ENCODE measurements at places on chromosomes 12 and 14. TPM values are rescaled to one million over a fixed set of nuclear protein-coding genes. Genes with fewer than 3 reads are reported as not detected.

The GYS2 gene
- total RNA-seq, result 0.08 TPM

DNA sequence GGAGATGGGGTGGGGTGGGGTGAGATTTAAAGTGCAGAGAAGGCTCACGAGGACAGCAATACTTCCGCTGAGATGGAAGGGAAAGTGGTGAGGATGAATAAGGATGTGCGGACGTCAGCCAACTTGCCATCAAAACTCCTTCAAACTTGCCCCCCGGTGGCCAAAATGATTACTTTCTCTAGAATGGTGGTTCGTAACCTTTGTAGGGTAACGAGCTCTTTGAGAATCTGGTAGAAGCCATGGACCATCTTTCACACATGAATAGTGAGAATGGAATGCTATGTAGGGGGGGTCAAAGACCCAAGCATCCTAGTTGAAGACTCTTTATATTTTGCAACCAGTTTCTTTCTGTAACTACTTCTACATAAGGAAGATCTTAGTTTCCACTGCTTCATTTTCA lies 245.9 kb upstream of the DDHD1 start:
- no peak overlapping the region for H3K27ac ChIP-seq
- peak; percentile 40 for DNase-seq
- H3K27me3 ChIP-seq, result no peaks in the 10 kb centered on the region
- H3K4me3 ChIP-seq, result no peak overlapping the region
- H3K4me1 ChIP-seq, result no peaks in the 10 kb centered on the region

DNA sequence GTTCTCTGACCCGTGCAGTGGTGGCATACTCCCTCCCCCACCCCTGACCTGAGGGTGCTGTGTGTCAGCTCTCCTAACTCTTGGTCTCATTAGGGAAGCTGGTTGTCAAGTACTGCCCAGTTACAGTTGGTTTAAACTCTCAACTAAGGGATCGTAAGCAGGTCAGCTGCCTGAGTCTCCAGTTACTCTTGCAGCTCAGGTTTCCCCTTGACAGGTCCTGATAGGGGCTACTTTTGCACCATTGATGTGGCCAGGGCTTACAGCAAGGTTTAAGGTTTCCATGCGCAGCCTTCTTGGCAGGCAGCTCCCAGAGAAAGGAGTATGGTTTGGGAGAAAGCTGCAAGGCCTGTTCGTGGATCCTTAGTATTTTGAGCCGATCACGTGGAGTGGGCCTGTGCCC lies 74.5 kb downstream of the ETV6 start:
- H3K36me3 ChIP-seq, result peaks cover 39% of the 10 kb centered on the region
- no peak for DNase-seq
- no peak overlapping the region for H3K27ac ChIP-seq
- H3K4me1 ChIP-seq, result peaks cover 53% of the 10 kb centered on the region
- H3K4me3 ChIP-seq, result no peak overlapping the region
- H3K27me3 ChIP-seq, result no peaks in the 10 kb centered on the region

DNA sequence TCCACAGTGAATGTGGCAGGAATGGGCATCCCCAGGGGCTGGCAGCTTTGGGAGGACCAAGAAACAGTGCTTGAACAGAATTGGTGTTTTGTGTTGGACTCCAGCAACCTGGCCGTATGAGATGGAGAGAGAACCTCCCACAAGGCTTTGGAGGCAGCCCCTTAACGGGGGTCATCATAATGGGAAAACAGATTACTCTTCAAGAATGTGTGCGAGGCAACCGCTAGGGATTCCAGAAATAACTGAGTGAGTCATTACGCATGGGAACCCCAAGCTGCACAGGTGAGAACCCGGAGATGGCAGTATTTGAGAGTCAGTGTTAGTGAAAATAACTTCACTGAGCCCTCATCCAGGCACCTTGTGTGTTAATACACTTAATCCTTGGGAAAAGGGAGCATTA lies 567.8 kb upstream of the TBX3 start:
- no peaks in the 10 kb centered on the region for H3K27me3 ChIP-seq
- no peak for DNase-seq

GRCh38 chr12:116284396-116284795 lies 6.9 kb upstream of the MED13L start:
- no peak overlapping the region for H3K27ac ChIP-seq
- DNase-seq, result no peak
- no peaks in the 10 kb centered on the region for H3K36me3 ChIP-seq
- no peaks in the 10 kb centered on the region for H3K27me3 ChIP-seq
- no peak overlapping the region for H3K4me3 ChIP-seq

GRCh38 chr12:109871668-109872314 lies 8.6 kb downstream of the GLTP start:
- H3K4me3 ChIP-seq, result peak overlapping the region; percentile 27
- H3K27ac ChIP-seq, result peak overlapping the region; percentile 94
- peaks cover 35% of the 10 kb centered on the region for H3K4me1 ChIP-seq
- H3K27me3 ChIP-seq, result no peaks in the 10 kb centered on the region

The FAM161B gene
- 3.2 TPM for total RNA-seq

GRCh38 chr12:110563702-110564470 lies 19.2 kb downstream of the PPTC7 start:
- DNase-seq, result no peak
- peaks cover 3% of the 10 kb centered on the region for H3K36me3 ChIP-seq
- H3K4me3 ChIP-seq, result no peak overlapping the region
- H3K27me3 ChIP-seq, result no peaks in the 10 kb centered on the region
- peaks cover 7% of the 10 kb centered on the region for H3K4me1 ChIP-seq

The RGS6 gene
- 15.7 TPM for total RNA-seq

The TAS2R46 gene
- total RNA-seq, result 0.82 TPM

The LRP1-AS gene
- total RNA-seq, result 0.46 TPM

DNA sequence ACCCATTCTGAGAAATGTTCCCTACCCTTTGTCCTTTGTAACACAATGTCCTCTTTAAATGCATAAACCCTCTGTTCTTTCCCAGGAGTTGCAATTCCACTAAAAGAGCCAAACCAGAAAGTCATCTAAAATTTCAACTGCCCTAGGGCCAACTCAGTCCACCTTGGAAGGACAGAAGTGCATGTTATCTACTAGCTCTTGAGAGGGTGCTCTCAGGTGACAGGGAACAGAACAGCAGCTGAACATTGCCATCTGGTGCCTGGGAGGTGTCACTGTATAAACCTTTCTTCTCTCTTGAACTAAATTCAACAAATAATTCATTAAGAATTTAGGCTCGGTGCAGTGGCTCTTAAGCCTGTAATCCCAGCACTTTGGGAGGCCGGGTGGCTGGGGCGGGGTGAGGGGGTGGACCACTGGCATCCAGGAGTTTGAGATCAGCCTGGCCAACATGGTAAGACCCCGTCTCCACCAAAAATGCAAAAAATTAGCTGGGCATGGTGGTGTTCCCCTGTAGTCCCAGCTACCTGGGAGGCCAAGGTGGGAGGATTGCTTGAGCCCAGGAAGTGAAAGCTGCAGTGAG lies 10.3 kb upstream of the FERMT2 start:
- no peak overlapping the region for H3K4me3 ChIP-seq
- H3K27me3 ChIP-seq, result no peaks in the 10 kb centered on the region
- peaks cover 12% of the 10 kb centered on the region for H3K4me1 ChIP-seq
- peak; percentile 21 for DNase-seq

DNA sequence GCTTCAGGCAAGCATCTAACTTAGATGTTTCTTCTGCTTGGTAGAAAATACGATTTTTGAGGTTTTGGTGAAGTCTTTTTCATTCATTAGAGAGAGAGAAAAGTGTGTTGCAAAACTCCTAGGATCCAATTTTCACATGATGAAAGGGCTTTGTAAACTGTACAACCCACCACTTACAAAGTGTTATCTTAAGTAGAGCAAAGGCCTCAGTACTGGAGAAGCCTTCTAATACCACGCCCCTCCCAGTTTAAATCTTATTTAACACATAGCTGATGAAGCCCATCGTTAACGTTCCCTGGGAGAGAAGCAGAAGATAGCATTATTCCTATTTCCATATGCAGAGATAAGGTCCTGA lies 869 bp downstream of the APOLD1 start:
- H3K4me1 ChIP-seq, result peaks cover 20% of the 10 kb centered on the region
- H3K36me3 ChIP-seq, result no peaks in the 10 kb centered on the region
- DNase-seq, result no peak
- no peak overlapping the region for H3K27ac ChIP-seq

GRCh38 chr14:66939409-66939808 lies 249.8 kb upstream of the GARIN2 start:
- H3K27me3 ChIP-seq, result peaks cover 6% of the 10 kb centered on the region
- H3K4me3 ChIP-seq, result peak overlapping the region; percentile 32
- H3K4me1 ChIP-seq, result no peaks in the 10 kb centered on the region
